Smooth muscle cell of trachea (primary cell): ENCODE measurements at places on chromosomes 7 and 10. TPM values are rescaled to one million over a fixed set of nuclear protein-coding genes. Genes with fewer than 3 reads are reported as not detected.

The ALKBH4 gene
- 13.2 and 17.4 TPM in 2 replicates for total RNA-seq

The CCL24 gene
- not detected in 2 replicates for total RNA-seq

The CNOT4 gene
- 7.0 and 8.3 TPM in 2 replicates for total RNA-seq

The ZPBP gene
- total RNA-seq = not detected in 2 replicates

The TMEM139 gene
- total RNA-seq = 0.50 TPM in 1 of 2 replicates, not detected in the other

The GJD4 gene
- total RNA-seq = not detected in 2 replicates

The OR2A42 gene
- 0.15 TPM in 1 of 2 replicates, not detected in the other for total RNA-seq

The ZNF438 gene
- total RNA-seq = 5.1 and 5.3 TPM in 2 replicates

The TDRD1 gene
- 0.29 and 0.50 TPM in 2 replicates for total RNA-seq

The IFIT2 gene
- 8.7 and 15.7 TPM in 2 replicates for total RNA-seq

The PRKAR1B gene
- total RNA-seq = 9.2 and 17.4 TPM in 2 replicates

The RBM20 gene
- not detected in 2 replicates for total RNA-seq

The SPDYE11 gene
- under 0.01 TPM in 1 of 2 replicates, not detected in the other for total RNA-seq
